ENCODE measurements at places on chromosomes 1 and 21.
A peak's percentile ranks its signal among the peaks of the same experiment; 100 is the strongest.

DNA sequence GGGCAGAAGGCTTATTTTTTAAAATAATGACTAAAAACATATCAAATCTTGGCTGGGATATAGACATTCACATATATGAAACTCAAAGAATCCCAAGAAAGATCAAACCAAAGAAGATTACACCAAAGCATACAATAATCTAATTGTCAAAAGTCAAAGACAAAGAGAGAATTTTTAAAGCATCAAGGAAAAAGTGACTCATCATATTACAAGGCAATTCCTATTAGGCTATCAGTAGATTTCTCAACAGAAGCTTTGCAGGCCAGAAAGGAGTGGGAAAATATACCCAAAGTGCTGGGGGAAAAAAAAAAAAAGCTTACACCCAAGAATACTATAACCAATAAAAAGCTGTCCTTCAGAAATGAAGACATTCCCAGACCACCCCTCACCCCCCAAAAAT, 375.6 kb downstream of the BRINP2 start:
- DNase-seq = no peak

DNA sequence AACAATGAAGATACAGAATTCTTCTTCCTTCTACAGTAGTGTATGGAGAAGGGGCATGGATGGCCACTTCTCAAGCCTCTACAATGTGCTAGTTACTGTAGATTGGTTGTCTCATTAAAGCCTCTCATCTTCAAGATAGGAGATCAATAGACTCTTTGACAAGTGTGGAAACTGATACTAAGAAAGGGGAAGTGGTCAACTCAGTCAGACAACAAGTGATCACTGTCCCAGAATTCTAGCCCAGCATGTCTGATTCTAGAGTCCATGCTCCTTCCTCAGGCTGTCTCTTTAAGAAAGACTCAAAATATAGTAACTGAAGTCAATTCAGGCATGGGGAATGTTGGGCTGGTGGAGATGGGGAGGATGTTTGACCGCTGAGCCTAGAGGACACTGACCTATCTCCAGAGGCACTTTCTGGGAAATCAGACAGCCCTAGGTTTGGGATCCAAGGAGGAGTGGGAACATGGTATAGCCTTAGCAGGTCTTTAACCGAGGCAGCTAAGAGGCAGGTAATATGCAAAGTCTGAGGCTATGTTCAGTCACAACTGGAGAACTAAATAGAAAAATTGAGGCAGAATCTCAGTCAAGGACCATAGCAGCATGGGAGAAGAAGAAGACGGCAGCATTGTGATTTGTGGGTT, 39.3 kb upstream of the EYA3 start:
- no peak for DNase-seq

DNA sequence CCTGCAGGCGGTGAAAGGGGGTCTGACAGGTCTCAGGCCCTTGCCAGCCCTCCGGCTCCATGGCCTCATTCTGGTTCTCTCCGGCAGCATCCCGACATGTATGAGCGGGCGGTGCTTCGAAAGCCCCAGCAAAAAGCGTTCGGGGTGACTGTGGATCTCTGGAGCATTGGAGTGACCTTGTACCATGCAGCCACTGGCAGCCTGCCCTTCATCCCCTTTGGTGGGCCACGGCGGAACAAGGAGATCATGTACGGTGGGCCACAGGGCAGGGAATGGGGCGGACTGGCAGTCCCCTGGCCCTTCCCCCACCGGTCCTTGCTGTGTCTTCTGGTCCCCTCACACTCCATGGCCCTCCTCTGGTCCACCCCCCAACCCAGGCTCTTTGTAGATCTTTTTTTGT, 6.3 kb downstream of the IKBKE start:
- DNase-seq = no peak

GRCh38 chr21:17501107-17502006, 11.5 kb upstream of the CXADR start:
- no peak for DNase-seq

GRCh38 chr1:161139766-161140165, 7.3 kb upstream of the DEDD start:
- DNase-seq = no peak

- DNase-seq = no peak
Observed at GRCh38 chr1:219298571-219299148, 125.0 kb downstream of the LYPLAL1 start.

GRCh38 chr1:31583995-31584868, 7.9 kb downstream of the TINAGL1 start:
- peak; percentile 83 for DNase-seq

All from psoas muscle (tissue), 8 donors.